Activated CD4-positive, alpha-beta memory T cell treated with anti-CD3 and anti-CD28 coated beads, Interleukin-2, amount 10 ng/mL, durations not matched to agents 7 days and 5 days (primary cell): ENCODE measurements at places on chromosomes 7 and 10.

DNA sequence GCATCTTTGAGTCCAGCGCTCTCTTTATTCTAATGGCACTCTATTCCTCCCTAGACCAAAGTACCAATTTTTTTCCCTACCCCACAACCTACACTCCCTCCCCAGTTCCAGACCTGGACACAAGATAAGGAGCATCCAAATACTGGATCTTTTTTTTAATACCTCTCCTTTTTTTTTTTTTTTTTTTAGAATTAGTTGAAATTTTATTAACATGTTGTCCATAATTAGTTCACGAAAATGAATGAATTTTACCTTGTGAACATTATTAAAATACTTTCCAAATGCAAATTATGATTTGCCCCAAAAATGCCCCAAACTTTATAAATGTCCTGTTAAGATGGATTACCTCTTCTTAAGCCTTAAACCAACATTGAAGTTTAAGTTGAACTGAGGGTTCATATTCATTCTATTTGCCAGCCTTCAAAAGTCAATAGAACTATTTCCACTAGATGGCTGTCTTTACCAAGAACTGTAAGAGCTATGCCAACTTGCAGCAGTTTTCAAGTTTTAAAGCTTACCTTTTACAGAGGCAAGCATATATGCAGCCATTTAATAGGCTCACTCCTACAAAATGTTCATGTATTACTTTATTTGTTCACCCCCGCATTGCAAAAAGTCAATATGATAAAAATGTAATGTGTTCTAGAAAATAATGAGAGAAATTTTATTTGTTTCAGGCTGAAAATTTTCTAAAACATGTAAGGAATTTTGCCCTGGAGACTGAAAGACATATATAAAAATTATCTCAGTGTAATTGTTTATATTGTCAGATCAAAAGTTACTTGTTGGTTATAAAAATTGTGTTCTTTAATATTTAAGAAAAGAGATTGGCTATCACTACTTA lies 39.7 kb upstream of the TNKS2 start:
- DNase-seq: no peak

- no peak for DNase-seq
These were observed 9.4 kb upstream of the CRTAC1 start for GRCh38 chr10:98039690-98040381.

- no peak for DNase-seq
These were observed 10.3 kb downstream of the ZMIZ1 start for GRCh38 chr10:79079054-79079397.

DNA sequence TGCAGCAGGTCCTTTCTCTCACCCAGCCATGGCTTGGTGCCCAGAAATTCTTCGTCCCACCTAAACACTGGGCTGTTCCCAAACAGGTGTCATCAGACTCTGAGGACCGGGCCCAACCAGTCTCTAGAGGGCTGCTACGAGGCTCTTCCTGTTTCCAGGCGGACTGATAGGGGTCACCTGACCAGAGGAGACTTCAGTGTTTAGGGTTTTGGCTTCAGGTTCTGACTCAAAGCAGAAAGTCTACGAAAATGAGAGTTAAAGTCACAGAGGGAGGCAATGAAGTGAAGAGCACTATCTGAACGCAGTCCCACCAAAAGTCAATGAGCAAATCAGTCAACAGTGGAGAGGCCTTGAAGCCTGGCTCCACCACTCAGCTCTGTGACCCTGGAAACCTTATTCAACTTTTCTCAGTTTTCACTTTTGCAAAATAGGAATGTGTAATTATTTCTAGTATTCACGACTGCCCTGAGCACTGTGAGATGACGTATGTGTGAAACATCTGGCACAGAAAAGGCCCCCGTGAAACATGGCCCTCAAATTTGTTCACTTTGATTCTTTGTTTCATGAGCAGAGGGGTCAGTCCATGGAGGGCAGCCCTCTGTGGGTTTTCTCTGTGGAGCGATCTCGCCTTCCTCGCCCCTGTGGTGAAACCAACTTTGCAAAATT lies 189.9 kb upstream of the PDE1C start:
- no peak for DNase-seq

- DNase-seq: no peak
These were observed 188.6 kb downstream of the STK31 start for GRCh38 chr7:23898619-23899018.
